ENCODE measurements at places on chromosomes 13 and 19. TPM values are rescaled to one million over a fixed set of nuclear protein-coding genes. Genes with fewer than 3 reads are reported as not detected.

The SHANK1 gene
- total RNA-seq: 1.2 TPM

The OR7D2 gene
- total RNA-seq: 0.21 TPM

The CC2D1A gene
- 20.5 TPM for total RNA-seq

The PPP1R13L gene
- 143 TPM for total RNA-seq

Data from left cardiac atrium (tissue), 4 donors.